Right lung (tissue), 10 donors: ENCODE measurements at places on chromosomes 12 and 14.

DNA sequence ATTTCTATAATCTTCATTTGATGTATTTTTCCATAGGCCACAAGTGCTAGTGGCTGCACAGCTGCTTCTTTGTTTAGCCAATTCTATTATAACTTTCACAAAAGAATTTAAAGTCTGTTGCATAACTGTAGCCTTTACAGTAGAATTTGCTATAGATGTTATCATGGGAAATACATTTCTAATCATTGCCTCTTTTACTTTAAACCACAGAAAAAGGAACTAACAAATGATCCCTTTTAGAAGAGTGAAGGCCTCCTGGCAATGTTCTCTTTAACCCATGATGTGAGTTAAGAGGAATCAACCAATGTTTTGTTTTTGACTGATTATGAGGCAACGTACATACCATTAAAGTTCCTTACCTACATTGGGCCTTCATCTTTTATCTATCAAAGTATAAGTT is 68.8 kb downstream of the RPL10L start:
- DNase-seq: no peak

GRCh38 chr12:131355361-131356245 is 355.3 kb upstream of the SFSWAP start:
- no peak for DNase-seq

- DNase-seq: peak; percentile 60
These were observed 172.8 kb upstream of the DCN start for GRCh38 chr12:91355150-91356006.

GRCh38 chr12:115158816-115159215 is 474.8 kb upstream of the TBX3 start:
- no peak for DNase-seq

- no peak for DNase-seq
These were observed 4.0 kb upstream of the MAX start for GRCh38 chr14:65106316-65106715.

GRCh38 chr14:100317912-100318808 is 5.0 kb upstream of the SLC25A47 start:
- DNase-seq: peak; percentile 31

DNA sequence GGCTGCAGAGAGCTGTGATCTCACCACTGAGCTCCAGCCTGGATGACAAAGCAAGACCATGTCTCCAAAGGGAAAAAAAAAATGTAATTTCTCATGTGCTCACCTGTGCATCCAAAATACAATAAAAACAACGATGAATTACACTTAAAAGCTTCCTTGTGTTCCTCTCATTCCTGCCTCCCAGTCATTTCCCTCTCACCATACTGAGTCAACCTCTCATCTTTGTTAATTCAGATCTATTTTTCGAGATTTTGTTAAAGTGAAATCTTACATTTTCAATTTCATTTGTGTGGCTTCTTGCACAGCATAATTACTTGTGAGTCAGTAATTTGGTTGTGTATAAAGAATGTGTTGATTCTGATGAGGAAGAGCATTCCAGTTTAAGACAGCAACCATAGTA is 1203.2 kb downstream of the TMEM121 start:
- no peak for DNase-seq

DNA sequence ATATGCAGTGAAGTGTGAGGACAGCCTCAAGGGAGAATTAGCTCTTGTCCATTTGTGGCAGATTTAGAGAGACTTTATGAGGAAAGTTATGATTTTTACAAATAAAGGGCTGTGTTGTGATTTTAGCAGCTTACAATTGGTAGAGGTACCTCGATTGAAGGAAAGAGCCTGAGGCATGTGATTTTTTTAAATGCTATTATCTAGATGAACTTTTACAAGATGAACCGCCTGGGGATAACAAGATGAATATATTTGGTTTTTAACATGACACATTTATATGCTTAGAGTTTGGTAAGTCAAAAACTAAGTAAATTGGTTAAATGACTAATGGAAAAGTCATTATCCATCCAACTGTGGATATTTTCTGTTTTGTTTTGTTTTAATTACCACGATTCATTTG is 52.6 kb downstream of the AEBP2 start:
- DNase-seq: no peak

- no peak for DNase-seq
These were observed 61.3 kb downstream of the PHLDA1 start for GRCh38 chr12:75970310-75970709.

GRCh38 chr12:94149119-94149780 is 873 bp downstream of the PLXNC1 start:
- no peak for DNase-seq

- DNase-seq: no peak
These were observed 178.1 kb downstream of the BTG1 start for GRCh38 chr12:91967590-91967989.

DNA sequence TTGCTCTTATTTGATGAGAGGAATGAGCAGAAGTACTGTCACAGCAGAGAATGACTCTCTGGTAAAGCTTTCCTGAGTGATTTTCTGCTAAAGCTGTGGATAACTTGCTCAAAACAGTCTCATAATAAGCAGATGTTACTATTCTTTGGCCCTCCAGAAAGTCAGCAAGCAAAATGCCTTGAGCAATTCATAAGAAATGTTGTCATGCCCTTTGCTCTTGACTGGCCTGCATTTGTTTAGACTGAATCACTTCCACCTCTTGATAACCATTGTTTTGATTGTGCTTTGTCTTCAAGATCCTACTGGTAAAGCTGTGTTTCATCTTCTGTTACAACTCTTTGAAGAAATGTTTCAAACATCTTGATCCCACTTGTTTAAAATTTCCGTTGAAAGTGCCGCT is 457.9 kb upstream of the FOXG1 start:
- no peak for DNase-seq

DNA sequence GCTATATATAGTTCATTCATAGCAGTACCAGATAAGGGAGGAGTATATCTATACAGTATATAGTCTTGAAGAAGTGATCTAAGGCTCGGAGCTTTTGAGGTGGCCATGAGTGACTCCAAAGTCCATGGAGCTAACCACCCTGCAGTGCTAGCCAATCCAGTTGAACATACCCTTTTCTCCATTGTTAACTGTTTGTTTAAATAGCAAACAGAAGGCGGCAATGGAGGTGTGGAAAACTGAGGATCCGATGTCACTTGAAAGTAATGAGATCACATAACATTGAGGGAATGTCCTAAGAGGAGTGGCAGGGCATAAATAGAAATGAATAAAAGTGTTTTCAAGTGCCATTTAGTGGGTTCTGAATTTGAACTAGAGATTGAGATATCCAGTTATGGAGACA is 12.4 kb upstream of the SNAPC1 start:
- DNase-seq: no peak

- no peak for DNase-seq
These were observed 66.0 kb upstream of the TRIM9 start for GRCh38 chr14:51160871-51161270.

DNA sequence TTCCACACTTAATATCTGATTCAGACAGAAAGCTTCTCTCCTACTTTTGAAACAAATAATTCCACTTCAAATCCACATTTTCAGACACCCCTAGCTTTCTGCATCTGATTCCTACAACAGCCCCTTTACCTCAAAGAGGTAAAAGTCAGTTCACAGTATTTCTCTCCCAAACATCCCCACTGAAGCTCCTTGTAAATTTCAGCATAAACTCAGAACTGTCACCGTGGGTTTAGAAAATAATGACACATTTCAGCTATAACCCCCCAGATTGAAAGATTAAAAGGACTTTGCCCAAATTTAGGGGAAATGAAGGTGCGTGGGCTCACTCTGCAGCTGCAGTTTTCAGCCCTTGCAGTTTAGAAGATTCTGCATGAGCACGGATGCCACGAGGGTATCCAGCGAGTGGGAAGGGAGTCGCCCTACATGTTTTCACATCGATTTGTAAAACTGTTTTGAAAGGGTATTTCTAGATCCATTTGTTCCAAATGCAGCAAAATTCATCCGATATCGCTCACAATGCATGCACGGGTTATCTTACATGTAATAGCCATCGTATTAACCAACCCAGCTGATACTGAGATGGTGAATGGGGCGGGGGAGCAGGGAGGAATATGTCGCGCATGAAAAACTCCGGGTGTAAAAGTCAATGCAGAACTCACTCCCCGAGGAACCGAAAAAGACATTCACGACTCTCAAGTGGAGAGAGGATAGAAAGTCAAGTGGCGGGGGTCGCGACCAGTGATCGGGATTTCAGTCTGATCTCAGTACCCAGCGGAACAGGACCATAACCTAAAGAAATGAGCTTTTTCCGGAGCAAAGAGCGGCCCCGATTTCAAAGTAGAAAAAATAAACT is 5.0 kb upstream of the CCND2 start:
- DNase-seq: peak; percentile 48

DNA sequence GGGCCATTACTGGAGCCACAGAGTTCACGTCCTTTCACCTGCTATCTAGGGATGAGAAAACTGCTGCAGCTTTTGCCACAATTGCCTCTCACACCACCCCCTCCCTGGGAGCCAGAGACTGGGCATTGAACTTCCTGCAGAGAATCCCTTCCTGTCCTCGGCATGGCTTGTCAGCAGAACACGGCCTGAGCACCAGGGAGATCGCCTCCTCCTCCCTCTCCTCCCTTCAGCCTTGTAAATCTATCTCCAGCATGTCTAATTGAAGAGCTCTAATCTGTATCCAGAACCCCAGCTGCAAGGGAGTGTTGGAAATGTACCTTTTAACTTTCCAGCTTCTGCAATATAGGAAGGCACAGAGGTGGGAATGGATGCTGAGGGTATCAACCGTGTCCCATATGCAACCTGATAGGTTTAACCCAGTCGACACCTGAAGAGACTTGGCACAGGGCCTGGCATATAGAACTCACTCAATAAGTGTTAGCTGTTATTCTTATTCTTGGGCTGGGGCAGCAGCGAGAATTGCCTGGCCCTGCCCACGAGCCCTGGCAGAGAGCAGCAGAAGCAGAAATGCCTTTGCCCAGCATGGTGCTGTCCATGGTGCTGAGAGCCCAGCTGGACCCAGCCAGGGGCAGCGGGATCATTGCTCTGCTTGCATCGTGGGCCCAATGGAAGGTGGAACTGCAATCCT is 26.8 kb downstream of the TMEM63C start:
- DNase-seq: peak; percentile 68
